D721Med (cell line): ENCODE measurements at places on chromosomes 6 and 20.

DNA sequence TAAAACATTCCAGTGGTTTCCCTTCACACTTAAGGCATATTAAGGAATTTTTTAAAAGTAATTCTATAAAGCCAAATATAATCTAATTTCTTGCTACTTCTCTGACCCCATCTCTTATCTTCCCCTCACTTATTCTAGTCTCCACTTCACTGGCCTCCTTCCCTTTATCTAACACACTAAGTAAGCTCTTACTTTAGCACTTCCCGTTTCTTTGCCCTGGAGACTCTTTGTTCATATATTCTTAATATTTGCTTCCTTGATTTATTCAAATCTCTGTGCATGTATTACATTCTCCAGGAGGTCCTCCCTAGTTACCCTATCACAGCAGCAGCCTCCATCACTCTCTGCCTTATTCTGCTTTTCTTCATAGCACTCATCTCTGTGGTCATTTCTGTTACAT lies 20.3 kb downstream of the GTPBP2 start:
- no peak for DNase-seq

- no peak for DNase-seq
These were observed 101.9 kb downstream of the LIN28B start for GRCh38 chr6:105058846-105059245.

DNA sequence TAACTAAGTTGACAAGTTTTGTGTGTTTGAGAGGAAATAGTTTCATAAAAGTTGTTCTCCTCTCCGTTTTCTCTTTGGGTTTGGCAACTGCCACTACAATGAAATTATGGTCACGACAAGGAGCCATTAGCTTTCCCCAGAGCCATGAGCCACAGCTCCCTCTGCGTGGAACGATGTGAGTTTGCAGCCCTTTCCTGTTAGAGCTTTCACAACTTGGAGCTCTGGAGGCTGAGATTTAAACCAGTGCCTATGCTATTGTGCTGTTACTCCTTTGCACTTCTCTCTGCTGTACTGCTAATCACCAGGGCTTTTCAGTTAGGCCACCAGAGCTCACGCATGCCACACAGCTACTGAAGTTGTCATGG lies 29.3 kb upstream of the TXNDC5 start:
- no peak for DNase-seq

DNA sequence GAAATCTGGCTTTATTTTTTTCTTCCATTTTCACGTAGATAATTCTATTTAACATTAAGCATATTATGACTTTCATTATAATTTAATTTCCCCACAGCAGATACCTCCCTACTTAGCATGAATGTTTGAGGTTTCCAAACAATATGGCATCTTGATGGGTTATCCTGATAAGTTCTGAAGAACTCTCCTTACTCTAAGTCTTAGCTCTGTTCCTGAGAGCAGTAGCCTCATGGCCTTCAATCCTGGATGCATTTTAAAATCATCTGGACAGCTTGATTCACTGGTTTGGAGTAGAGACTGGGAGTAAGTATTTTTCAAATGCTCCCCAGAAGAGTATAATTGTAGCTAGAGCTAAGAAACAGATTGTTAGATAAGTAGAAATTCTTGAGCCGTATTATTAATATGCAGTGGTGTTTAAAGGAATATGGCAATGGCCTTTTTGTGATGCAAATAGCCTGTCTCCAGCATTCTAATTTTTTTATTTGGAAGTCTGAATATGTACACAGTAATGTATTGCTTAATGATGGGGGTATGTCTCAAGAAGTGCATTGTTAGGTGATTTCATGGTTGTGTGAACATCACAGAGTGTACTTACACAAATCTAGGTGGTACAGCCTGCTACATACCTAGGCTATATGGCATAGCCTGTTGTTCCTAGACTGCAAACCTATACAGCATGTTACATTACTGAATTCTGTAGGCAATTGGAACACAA lies 110.5 kb upstream of the EEF1E1 start:
- DNase-seq, result no peak

DNA sequence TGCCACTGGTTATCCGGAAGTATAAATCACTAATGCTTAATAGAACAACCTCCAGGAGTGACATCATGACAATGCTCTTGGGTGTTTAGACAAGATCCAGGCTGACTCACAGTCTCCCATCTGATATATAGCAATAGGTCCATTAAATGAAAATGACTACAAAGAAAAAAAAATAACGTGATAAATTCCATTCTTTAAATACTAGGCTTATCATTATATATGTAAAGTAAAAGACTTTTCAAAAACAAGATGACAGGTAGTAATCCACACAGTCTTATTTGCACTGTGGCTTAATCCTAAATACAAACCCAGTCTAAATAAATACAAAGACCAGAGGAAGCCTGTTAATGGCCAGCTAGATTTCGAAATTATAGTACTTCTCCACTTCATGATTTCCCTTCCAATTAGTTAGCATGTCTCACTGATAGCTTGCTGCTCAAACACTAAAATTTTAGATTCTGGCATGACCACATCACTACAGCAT lies 149.1 kb upstream of the BEND3 start:
- DNase-seq, result no peak

DNA sequence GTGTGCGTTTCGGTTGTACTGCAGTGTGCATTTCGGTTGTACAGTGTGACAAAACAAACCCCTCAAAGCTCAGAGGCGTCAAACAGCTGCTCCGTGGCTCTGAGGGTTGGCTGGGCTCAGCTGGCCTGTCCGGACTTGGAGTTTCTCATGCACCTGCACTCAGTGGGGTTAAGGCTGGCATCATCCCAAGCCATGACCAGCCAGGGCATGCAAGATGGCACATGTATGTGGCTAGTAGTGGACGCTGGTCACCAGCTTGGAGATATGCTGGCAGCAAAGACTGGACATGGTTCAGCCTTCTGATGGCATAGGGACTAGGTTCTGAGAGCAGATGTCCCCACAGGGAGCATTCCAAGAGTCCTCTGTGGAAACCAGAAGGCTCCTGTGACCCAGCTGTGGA lies 187.2 kb downstream of the CDH4 start:
- DNase-seq, result no peak

DNA sequence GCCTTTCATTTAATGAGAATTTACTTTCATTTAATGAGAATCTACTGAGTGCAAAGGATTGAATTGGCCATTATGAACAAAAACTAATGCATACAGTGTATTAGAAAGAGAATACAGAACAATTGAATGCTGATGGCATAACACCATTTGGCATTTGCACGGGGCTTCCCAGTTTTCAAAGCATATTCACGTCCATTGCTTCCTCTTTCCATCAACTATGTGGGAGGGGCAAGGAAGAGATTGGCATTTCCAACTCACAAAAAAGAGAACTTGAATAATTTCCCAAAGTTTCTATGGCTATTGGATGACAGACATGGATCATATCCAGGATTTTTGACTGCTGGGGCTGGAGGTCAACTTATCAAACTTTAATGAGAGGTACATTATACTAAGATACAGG lies 23.2 kb upstream of the ARG1 start:
- no peak for DNase-seq

DNA sequence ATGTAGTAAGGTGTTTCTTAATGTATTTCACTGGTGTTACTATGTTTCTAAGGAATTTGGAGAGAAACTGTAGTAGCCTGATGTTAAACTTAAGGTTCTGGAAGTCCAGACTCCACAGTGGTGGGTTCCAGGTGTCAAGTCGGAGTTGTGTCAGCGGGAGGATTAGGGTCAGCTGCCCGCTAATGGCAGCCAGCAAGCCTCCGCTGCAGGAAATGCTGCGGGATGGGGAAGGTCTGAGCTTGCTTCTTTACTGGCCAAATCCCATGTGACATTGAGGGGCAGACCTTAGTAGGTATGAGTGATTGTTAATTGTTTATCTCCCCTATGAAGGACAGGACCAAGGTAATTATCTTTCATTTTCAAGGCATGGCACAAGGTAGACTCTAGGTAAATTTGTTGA lies 3.7 kb upstream of the ARID1B start:
- no peak for DNase-seq

DNA sequence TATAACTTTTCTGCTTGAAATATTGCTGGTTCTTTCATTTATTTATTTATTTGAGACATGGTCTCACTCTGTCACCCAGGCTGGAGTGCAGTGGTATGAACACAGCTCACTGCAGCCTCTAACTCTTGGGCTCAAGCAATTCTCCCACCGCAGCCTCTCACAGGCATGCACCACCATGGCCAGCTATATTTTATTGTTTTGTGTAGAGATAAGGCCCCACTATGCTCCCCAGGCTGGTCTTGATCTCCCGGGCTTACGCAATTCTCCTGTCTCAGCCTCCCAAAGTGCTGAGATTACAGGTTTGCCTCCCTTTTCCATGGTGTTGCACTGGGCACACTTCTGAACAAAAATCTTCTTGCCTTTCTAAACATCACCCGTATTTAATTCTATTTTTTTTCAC lies 39.1 kb upstream of the RNGTT start:
- no peak for DNase-seq

GRCh38 chr20:22490287-22491193 lies 93.8 kb downstream of the FOXA2 start:
- DNase-seq, result no peak

DNA sequence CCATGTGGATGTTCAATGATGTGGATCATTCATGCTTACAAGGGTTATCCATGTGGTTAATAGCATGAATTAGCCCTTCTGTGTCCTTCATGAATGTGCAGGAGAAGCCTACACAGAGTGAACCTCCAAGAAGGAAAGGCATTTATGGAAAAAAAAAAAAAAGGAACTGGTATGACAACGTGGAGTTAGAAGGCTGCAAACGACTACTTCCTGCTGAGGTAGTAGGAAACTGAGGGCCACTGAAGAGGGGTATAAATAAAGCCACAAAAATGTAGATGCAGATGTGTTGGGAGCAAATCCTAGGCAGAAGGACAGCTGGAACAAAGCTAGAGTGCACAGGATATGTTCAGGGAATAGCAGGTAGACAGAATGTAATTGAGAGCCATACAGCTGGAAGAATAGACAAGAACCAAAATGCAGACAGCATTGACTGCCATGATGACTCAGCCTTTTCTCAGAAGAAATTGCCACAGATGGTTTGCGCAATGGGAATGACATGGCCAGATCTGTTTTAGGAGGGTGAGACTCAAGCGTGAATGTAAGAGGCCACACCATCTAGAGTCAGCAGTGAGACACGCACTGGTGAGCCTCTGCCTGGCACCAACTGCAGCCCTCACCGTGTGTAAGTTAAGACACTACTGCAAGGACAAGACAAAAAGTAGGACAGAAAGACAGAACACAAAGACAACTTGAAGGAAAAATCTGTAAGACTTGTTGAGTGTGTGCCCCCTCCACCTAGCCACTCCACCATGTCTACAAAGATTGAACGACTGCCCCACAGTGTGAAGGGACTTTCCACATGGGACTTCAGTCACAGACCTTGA lies 79.8 kb downstream of the KIF13A start:
- DNase-seq, result no peak

DNA sequence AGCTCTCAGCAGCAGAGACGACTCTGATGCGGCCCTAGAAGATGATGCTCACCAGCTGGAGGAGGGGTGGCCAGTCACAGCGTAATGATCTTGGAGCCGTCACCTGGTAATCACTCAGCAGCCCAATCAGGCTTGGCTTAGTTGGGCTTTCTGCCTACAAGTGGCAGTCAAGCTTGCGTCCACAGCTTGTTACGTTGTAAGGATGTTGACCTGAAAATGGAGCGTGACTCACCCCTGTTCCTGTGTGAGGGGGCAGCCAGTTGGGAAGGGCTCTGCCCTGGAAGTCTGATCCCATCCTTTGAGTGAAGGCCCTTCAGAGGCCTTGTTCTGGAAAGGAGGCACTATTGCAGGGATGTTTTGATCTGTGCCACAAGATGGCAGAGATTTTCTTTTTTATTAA lies 49.8 kb downstream of the SPATA2 start:
- no peak for DNase-seq
